ENCODE measurements at places on chromosomes 2 and 18.

GRCh38 chr2:234368861-234369261 is 128.0 kb downstream of the ARL4C start:
- peak; percentile 25 for DNase-seq

DNA sequence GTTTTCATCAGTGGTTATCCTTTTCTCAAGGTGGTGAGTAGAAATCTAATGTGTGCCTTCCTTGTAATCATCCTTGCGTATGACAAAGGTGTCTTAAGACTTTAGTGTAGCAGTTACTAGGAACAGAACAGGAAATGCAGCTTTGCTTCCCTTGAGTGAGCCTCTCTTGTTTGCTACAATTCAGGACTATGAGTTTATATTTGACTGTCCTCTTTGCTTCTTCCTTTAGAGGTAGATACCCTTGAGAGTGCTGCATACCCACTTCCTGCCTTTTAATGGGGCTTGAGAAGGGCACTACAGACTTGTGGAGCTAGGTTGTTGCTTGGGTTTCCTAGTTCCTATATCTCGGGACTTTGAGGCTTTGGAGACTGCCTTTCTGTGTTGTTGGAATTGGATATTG is 3.8 kb downstream of the KCNJ13 start:
- no peak for DNase-seq

GRCh38 chr18:31371989-31372388 is 4.6 kb upstream of the DSG4 start:
- DNase-seq, result no peak

DNA sequence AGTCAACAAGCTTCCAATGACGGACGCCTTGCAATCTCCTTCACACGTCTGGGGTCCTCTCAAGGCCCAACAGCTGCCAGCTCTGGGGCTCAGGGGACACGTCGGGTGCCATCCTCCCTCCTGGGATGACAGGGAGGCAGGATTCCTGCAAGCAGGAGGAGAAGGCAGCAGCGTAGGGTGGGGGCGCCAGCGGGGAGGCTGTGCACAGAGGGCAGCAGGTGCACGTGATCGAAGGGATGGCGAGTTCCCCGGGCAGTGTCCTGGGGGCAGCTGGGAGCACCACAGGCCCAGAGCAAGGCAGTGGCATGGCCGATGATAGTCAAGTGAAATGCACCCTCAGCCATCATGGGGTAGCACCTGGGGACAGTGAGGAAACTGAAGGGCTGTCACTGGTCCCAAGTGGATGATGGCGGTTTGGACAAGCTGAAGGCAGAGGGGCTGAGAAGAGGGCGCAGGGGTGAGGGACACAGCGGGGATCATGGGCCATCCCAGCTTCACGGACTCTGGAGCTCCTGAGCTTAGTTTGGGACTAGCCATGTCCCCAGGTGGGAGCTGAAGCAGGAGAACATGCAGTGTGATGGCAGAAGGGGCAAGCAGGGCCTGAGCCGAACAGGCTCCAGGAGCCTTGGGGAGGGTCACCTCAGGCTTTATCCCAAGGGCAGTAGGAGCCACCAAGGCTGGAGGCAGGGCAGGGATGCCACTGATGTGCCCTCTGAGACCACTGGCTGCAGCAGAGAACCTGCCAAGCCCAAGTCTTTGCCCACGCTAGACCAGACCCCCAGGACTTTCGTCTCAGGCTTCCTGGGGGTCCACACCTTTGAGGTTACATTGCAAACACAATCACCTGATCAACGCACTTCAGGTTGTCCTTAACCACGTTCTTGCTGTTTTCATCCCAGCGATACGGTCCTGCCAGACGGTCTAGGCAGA is 16.3 kb upstream of the SNED1 start:
- no peak for DNase-seq

- DNase-seq, result no peak
Observed at GRCh38 chr2:195721042-195721441, 64.0 kb downstream of the SLC39A10 start.

DNA sequence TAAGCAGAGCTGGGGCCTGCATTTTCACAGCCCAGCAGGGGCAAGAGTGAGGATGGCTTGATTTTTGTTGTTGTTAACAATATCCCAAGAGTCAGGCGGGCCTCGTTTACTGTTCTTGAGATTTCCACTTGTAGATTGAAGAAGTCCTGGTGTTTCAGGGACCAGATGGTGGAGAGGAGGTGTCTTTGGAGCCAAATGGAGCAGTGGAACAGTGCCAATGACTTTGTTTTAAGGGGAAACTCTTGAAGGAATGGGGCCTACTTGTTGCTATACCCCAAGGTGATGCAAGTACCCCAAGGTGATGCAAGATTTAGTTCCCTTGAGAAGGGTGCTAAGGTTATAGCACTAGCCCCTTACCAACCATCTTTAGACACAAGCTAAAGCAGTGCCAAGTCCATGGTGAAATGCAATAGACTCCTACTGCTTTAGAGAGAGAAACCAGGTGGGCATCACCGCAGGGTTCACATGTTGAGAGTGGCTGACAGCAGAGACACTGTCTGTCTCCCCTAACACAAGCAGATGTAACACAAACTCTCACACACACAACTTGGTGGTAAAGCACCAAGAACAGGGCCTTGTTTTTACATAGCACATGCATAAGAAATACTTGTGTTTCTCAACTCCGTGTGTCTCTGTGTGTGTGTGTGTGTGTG is 44.0 kb downstream of the HK2 start:
- DNase-seq, result no peak

DNA sequence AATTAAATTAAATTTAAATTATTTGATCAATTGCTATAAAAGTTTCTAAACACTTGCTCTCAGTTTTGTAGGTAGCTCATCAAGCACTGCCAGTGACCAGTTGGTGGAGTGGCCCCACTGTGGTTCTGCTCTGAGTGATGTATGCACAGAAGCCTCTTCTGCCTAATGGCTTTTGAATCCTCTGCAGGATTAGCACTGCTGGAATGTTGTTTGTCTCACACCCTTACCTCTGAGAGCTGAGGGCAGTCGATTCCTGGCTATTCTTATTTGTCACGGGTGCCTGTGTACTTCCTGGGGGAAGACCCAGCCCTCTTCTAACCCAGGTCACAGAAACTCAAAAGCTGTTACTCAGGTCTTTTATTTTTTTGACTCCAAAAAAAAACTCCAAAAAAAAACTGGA is 9.5 kb downstream of the CAPN14 start:
- no peak for DNase-seq

Measured in stimulated activated CD4-positive, alpha-beta T cell treated with anti-CD3 and anti-CD28 coated beads, Interleukin-4, amount 100 ng/mL, for 4 hours (primary cell).